ENCODE measurements at places on chromosomes 11 and 22. TPM values are rescaled to one million over a fixed set of nuclear protein-coding genes. Genes with fewer than 3 reads are reported as not detected.

GGA1 gene
- total RNA-seq, result 167 TPM

C11orf91 gene
- total RNA-seq, result not detected

OR8A1 gene
- total RNA-seq, result not detected

TBX1 gene
- not detected for total RNA-seq

DEFB131B gene
- not detected for total RNA-seq

CXCR5 gene
- 7.3 TPM for total RNA-seq

CLDN5 gene
- total RNA-seq, result not detected

LRRC32 gene
- 25.3 TPM for total RNA-seq

SMIM35 gene
- total RNA-seq, result 0.67 TPM

NTM gene
- total RNA-seq, result not detected

POU2F3 gene
- not detected for total RNA-seq

PTPN5 gene
- not detected for total RNA-seq

MS4A3 gene
- total RNA-seq, result not detected

ABTB2 gene
- 0.07 TPM for total RNA-seq

ANKK1 gene
- total RNA-seq, result not detected

FERMT3 gene
- total RNA-seq, result 167 TPM

OR2AG1 gene
- total RNA-seq, result not detected

PSMD13 gene
- 134 TPM for total RNA-seq

TTC36 gene
- total RNA-seq, result 0.82 TPM

TYR gene
- total RNA-seq, result not detected

CSF2RB gene
- total RNA-seq, result 23.4 TPM

OTUB1 gene
- 88.1 TPM for total RNA-seq

BEST1 gene
- 1.9 TPM for total RNA-seq

KBTBD4 gene
- total RNA-seq, result 18.4 TPM

LRRC75B gene
- not detected for total RNA-seq

CDC45 gene
- total RNA-seq, result 83.0 TPM

UBQLN3 gene
- total RNA-seq, result not detected

MTCH2 gene
- total RNA-seq, result 119 TPM

RAB3IL1 gene
- total RNA-seq, result not detected

REXO2 gene
- 65.0 TPM for total RNA-seq

HEPN1 gene
- total RNA-seq, result not detected
